ENCODE measurements at places on chromosomes 1 and 21.

DNA sequence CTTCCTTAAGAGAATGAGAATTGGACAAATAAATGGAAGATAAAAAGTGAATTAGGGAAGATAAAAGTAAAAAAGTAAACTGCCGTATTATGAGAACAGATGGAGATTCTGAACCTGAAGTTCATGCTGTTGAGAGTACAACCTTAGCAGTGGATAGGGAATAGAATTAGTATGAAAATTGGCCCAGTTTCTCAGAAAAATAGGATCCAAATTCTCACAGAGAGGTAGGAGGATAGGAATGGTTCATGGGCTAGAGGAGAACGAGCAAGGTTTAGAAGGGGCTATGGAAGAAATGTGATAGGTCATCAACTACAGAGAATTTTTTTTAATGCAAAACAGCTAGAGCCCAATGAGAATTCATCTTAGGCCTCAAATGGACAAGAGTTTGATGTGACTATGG, 42.3 kb downstream of the COL24A1 start:
- no peak for DNase-seq

- no peak for DNase-seq
Measured at GRCh38 chr1:220483700-220484099, 44.2 kb upstream of the MARK1 start.

DNA sequence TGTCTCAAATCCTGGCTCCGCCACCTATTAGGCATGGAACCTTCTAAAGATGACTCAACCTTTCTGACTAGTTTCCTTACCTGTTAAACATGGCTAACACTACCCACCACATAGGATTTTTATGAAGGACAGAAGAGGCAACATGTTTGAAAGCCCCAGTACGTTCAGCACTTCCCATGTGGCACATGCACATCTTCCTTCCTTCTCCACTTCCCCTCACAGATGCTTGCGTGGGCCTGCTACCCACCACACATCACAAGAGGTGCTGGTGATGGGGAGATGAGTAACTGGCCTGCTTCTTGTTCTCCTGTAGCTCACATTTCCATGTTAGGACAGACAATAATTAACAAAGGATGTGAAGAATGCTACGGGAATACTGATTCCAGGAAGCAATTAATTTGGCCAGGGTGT, 7.1 kb downstream of the ZBTB21 start:
- no peak for DNase-seq

- DNase-seq: no peak
Measured at GRCh38 chr1:199546323-199546722, 481.2 kb upstream of the NR5A2 start.

DNA sequence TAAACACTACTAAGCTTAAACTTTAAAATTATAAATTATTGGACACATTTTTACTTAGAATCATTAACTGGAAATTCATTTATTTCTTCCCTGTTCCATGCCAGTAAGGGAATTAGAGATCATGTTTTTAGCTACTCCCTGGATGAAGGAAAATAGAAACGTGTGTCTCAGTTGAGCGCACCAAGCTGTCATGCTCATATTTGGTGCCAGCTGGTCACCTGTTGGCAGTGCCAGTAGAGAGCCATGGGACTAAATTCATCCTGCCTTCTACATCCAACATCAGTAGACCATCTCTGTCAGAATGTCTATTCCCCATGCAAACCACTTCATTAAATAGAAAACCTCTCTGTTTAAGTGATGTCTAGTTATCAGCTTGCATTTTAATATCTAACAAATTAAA, 17.4 kb upstream of the SLC22A15 start:
- no peak for DNase-seq

DNA sequence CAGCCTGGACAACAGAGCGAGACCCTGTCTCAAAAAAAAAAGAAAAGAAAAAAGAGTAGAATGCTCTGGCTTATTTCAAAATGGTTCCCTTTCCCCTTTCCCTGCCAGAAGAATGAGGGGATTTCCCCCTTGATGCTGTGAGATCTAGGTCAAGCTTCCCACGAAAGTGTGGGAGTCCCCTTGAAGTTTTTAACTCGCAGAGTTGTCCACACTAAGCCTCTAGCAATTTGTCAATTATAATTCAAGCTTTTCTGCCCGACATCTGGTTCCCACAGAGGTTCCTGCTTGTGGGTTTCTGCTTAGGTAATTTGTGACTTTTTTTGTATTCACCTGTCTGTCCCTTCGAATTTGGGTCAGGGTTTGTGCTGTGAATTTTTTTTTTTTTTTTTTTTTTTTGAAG, 62.8 kb downstream of the ZFYVE9 start:
- DNase-seq: no peak

DNA sequence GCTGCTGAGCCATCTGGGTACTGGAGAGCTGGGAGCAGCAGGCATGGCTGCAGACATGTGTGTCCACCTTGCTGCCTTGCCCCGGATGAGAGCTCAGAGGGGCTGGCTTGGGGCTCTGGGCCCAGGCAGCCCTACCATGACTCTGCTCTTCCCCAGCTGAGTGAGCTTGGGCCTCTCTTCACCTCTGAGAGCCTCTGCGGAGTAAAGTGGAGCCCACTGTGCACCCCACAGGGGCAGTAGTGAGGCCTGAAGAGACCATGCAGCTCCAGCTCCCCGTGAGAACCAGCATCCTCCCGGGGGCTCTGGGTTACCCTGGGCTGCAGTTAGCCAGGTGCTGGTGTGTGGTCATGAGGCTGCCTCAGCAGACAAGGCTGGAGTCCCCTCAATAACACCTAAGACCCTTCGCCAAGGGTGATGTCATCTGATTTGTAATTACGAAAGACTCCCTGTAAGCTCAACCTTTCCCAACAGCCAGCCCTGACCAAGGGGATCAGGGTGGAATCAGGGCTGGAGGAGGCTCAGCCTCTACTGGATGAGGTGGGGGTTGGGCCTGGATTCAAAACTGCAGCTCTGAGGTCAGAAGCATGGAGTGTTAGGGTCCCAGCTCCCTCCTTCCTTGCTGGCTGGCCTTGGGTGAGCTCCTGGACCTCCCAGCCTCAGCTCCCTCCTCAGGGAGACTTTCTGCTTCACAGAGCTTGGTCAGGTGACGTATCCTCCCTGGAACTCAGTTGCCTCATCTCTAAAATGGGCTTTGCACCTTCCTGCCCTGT, 308.0 kb downstream of the MATN1 start:
- no peak for DNase-seq

DNA sequence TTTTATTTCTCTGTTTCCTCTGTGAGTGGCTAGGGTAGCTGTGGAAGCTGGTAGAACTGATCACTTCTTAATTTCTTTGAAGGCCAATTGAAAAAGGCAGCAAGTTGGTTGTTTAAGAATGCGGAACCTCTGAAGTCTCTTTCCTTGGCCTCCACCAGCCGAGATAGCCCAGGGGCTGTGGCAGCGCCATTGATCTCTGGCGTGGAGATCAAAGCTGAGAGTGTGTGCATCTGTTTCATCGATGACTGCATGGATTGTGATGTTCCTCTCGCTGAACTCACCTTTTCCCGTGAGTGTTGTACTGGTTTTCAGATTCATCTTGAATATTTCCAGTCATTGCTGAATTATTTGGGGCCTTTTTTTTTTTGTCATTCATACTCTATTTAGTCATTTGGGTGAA, 97.7 kb downstream of the VPS13D start:
- no peak for DNase-seq

DNA sequence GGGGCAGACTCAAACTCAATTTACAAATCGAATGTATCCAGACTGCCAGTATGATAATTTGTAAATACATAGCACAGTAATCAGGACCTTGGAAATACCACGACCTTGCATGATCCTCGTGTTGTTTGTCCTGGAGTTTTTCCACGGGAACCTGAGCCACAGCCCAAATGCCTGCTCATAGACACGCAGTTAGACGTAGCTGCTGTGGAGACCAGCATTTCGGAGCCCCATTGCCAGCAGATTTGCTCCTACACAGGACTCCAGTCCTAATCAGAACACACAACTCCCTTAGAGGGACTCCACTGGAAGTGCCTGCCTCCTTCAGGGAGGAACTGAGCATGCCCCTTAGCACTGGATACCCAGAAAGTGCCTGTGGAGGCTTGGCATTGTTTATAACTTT, 163.2 kb downstream of the GALNT2 start:
- no peak for DNase-seq

DNA sequence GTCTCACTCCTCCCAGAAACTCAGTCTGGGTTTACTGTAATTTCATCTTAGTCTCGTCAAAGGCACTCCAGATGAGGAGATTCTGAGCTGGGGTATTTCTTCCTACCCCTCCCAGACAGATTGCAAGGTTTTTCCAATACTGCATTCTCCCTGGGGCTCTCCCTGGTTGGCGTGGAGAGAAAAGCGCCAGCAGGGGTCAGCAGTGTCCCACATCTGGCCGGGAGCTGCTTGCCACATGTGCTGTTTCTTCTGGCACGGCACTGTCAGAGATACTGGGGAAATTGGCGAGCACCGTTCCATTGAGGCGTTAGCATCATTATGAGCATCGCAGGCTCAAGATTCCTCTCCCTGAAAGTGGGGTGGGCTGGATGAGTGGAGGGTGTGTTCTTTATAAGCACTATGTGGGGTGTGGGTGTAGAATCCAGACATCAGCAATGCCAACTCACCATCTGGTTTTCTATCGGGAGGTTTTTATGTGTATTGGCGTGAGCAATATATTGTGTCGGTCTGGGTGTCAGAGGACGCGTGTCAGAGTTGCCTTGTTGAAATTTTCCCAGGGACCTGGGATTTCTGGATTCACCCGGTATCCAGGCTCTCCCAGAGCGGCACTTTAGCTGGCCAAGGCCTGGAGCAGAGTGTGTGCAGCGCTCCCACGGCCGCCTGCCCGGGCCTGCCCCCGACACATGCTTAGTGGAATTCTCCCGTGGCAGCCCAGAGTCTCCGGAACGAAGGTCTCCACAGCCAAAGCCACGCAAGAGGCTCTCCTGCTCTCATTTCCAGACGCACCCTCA, 8.0 kb upstream of the NAV1 start:
- DNase-seq: peak; percentile 52

GRCh38 chr1:168755800-168756418, 26.9 kb upstream of the DPT start:
- DNase-seq: no peak

GRCh38 chr1:101918277-101918676, 78.4 kb downstream of the OLFM3 start:
- no peak for DNase-seq

- no peak for DNase-seq
Measured at GRCh38 chr1:1434824-1435105, 725 bp upstream of the VWA1 start.

- DNase-seq: no peak
Measured at GRCh38 chr1:112092656-112093371, 103.3 kb upstream of the KCND3 start.

- DNase-seq: no peak
Measured at GRCh38 chr1:90835661-90836344, 118.7 kb upstream of the BARHL2 start.

DNA sequence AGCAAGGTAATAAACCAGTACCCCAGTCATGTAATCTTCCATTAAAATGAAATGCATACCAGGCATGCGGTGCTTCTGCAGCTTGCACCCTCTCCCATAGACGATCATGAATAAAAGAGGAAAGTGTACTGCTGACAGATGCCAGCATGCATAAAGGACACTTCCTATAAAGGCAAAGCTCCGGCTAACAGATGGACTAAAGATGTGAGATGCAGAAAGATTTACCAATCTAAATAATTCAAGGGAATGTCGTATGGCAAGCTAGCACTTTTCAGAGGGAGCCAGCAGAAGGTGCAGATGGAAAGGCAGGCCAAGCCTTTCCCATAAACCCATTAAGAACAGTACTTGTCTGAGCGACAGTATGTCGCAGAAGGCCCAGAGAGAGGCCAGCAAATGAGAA, 542.0 kb downstream of the NUF2 start:
- DNase-seq: no peak

- DNase-seq: no peak
Measured at GRCh38 chr1:96409087-96409486, 312.5 kb upstream of the PTBP2 start.

DNA sequence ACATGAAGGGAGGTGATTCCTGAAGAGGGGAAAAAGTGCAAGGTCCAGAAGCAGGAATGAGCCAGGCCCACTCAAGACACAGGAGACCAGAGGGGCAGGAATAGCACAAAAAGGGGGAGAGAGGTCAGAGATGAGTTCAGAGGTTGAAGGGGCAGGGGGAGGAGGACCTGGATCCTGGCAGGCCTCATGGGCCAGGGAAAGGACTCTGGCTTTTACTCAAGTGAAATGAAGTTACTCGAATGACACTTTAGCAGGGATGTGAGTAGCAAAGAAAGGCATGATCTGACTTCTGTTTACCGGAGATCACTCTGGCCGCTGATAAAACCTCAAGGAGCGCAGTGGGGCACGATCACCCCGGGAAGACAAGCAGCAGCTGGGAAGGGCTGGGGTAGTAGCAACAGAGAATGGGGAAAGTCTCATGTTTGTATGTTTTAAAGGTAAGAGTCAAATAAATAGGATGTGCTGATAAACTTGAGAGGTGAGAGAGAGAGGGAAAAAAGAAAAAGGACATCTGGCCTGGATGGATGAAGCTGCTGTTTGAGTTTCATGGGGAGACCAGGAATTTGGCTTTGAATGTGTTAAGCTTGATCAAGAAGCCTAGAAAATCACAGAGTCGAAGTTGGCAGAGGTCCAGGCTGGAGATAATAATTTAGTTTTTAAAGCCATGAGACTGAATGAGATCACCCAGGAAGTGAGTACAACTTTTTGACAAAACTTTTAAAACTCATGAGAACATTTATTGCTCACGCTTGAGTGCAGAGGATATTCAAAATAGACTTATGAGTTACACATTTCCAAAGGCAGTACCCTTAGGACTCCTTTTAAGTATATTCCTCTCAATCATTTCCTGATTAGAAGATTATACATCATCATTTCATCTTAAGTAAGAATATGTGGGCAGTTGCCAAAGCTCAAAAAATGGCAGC, 156.0 kb downstream of the RERE start:
- no peak for DNase-seq

- no peak for DNase-seq
Measured at GRCh38 chr1:206674745-206675175, 9.9 kb upstream of the MAPKAPK2 start.

GRCh38 chr1:233238884-233239431, 56.6 kb downstream of the PCNX2 start:
- DNase-seq: no peak

Data from NCI-H510A (cell line).